ENCODE measurements at places on chromosomes 13 and 19. TPM values are rescaled to one million over a fixed set of nuclear protein-coding genes. Genes with fewer than 3 reads are reported as not detected.

GRCh38 chr19:55228015-55228391, 560 bp downstream of the TMEM86B start:
- no peak for DNase-seq

GRCh38 chr13:48436661-48437288, 23.9 kb upstream of the LPAR6 start:
- DNase-seq = no peak

DNA sequence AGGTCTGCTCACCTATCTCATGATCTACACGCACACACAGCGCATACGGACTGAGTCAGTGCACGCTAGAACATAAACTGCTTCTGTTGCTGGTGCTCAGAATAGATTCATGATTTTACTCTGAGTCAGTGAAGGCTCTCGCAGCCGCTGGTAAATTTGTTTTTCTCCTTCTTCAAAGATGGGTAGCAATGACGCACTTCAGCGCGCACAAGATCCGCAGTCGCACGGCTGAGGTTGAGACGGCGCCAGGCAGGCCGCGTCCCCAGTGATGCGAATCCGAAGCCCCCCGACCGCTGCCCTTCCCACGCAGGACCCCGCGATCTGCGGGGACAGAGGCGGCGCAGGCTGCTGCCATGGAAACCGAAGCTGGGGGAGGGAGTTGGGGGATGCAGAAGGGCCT, 103.7 kb upstream of the USP29 start:
- DNase-seq = no peak

DNA sequence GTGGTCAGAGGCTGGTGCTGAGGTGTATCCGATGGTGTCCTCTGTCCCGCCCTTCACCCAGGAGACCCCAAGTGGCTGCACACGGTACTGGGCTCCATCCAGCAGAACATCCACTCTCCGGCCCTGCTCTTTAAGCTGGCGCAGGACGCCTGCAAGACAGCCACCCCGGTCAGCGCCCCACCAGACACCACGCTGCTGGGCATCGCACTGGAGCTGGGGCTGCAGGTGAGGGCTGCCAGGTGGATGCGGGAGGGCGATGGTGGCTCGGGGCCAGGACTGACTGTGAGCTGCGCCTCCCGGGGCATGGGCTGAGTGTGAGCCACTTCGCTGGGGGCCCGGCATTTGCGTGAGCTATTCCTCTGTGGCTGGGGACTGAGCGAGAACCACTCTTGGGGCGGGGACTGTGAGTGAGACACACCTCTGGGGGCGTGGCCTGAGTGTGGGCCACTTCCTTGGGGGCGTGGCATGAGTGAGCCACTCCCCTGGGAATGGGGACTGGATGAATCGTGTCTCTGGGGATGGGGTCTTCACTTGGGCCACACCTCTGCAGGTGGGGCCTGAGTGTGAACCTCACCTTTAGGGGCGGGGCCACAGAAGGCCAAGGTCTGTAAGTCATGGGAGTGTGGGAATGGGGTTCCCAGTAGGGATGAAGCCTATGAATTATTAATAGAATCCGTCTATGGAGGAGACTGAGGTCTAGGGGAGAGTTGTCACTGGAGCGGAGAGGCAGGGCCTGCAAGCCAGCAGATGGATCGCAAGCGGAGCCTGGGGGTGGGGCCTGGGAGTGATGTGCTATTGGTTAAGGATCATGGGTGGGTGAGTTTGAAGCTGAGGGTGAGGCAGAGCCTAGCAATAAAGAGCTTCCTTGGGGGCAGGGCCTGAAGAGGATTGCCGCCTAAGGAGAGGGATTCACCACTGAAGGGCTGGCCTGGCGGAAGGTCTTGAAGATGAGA, 30.5 kb downstream of the ZSWIM4 start:
- DNase-seq = no peak

DNA sequence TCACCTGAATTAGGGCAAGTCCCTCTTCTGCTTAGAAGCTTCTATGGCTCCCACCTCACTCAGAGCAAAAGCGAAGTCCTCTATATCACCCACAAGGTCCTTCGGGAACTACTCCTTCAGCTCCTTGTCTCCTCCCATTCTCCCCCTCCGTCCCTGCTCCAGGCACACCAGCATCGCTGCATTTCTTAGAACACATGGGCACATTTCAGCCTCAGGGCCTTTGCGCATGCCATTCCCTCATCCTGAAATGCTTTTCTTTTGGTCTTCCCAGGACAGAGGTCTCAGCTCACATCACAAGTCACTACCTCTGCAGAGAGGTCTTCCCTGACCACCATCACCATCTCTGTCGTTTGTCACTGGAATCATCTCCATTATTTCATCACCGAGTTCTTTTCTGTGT, 4.0 kb downstream of the S1PR5 start:
- DNase-seq = no peak

- no peak for DNase-seq
Observed at GRCh38 chr19:55901369-55902079, 30.6 kb downstream of the NLRP13 start.

DNA sequence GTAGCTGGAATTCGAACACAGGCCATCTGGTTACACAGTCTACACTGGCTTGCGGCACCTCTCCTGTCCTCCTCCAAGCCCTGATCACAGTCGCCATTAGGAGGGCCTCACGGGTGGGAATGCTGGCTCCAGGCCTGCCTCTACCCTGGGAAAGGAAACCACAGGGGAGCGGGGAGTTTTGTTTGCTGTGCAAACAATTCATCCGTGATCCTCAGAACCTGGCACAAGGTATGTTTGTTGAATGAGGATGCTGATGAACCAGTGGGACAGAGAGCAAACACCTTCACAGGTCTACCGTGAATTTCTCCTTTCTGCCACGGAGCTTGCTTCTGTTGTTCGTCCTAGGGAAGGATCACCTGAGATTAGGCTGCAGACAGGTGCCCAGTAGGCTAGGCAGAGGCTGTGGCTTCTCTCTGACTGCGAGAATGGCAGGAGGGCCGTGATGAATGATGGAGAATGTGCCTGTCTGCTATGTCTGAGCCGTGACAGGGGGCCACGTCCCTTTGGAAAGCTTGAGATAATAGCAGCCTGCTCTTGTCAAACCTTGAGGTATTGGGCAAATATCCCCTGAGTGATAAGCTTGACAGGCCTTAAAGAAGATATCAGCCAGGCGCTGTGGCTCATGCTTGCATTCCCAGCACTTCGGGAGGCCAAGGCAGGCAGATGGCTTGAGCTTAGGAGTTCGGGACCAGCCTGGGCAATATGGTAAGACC, 36.7 kb downstream of the PIN1 start:
- DNase-seq = no peak

ELAVL3 gene
- not detected for total RNA-seq
